ENCODE measurements at places on chromosomes 11 and 22.

DNA sequence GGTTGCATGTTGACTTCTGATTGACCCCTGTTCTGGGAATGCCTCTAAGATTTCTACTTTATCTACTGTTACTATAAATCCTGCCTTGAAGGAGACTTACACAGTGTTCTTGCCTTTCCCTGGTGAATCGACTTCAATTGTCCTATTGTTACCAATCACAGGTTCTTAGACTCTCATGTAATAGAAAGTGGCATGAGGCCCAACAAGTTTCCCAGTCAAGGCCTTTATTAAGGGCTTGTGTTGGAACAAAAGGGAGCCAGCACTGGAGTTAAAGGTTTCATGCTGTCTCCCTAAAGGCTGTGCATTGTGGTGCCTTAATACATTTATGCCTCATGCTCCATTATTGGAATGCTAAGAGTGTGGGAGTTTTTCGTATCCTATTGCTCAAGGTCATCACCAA lies 23.3 kb downstream of the MS4A2 start:
- no peak for DNase-seq

- DNase-seq: peak; percentile 59
Observed at GRCh38 chr22:20885557-20886323, 26.9 kb downstream of the SNAP29 start.

DNA sequence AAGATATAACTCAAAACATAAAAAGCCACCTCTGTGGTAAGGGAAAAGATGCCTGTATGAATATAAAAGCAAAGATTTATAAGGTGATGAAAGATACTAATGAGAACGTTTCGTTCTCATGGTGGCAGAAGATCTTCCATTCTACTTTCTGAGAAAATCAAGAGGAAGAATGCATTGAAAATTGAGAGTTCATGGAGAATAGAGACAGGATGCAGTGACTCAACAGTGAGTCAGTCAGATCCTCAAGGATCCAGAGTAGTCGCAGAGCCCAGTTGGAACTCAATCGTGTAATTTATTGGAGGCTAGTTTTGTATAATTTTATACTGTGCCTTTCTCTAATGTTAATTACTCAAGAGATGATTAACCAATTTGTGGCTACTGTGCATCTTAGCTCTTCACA lies 73.3 kb downstream of the ENTHD1 start:
- peak; percentile 93 for DNase-seq

DNA sequence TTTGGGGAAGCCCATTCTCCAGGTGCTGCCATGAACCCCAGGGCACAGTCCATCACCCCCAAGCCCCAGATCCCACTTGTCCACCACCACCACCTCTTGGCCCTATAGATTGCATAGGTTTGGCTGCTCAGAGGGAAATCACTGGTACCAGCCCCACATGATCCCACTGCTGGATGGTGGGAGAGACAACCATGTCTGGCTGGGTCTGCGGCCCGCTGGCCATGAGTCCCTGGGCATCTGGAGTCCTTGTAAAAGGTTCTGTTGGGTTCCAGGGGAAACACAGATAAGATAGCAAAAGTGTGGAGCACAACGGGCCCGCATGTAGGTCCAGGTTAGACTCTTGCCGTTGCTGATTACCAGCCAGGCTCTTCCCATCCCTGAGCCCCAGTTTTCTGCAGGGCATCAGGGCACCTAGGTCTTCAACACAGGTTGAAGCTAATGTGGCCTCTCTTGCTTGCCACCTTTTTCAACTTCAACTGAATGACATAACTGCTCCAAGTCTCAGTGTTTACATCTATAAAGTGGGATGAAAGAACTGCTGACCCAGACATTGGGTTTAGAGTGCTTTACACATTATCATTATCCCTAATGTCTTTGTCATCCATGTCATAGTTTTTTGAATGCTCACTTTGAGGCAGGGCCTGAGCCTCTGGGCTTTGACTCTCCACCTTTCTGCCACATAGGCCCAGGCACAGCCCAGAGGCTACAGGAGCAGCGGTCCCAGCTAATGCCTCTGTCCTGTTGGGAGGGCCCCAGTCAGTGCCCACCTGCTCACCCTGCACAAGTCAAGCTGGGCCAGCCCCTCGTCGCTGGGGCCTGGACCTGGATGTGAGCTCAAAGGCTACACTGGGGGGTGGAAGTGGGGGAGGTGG lies 1.0 kb upstream of the TANGO2 start:
- DNase-seq: no peak

DNA sequence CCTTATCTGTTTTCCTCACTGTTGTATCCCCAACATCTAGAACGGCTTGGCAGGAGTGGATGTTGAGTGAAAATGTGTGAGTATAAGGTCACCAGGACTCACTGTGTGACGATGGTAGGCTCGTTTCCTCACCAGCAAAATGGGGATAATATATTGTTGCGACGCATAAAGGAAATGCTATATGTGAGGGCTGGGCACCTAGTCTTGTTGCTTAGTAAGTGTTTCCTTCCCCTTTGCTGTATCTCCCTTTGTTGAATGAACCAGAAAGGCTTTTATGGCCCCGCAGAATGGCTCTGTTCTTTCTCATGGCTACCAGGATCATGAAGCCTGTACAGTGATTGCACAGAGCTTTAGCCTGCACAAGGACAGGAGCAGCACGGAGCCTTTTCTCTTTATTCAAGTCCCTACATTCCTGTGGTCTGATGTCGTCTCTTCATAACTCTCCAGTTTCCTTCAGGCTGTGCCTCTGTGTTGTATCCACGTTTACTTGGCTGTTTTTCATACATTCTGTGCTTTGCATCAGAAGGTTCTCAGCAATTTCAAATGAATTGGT lies 5.4 kb downstream of the TNRC6B start:
- DNase-seq: peak; percentile 90

GRCh38 chr22:44455151-44455962 lies 42.7 kb downstream of the RTL6 start:
- no peak for DNase-seq

GRCh38 chr11:68386331-68386978 lies 74.1 kb downstream of the LRP5 start:
- no peak for DNase-seq

DNA sequence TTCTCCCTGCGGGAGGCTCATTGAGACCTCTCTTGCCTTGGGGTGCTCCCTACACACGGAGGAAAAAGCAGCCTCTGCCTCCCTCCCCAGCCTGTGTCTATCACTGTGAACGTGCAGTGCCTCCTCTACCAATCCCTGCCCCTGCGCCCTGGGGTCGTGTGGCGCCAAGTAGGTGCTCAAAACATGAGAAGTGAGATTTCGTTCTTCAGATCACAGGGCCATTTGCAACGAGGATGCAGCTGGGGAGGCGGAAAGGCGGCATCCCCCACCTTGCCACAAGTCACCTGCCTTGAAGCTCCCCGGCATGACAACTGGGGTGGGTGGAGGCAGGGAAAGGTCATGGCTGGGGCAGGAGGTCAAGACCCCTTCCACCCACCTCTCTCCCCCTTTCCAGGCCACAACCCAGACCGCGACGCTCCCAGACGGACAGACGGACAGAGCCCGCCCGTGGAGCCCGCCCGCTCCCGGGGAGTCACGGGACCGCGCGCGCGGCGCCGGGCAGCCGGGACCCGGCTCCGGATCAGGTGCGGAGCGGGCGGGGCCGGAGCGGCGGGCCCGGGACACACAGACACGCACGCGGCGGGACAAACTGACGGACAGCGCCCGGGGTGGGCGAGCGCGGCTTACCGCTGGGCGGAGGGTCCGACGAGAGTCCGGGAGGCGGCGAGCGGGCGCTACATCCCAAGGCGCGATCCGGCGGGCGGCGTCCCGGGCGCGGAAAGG lies 485 bp downstream of the KCNJ4 start:
- no peak for DNase-seq

DNA sequence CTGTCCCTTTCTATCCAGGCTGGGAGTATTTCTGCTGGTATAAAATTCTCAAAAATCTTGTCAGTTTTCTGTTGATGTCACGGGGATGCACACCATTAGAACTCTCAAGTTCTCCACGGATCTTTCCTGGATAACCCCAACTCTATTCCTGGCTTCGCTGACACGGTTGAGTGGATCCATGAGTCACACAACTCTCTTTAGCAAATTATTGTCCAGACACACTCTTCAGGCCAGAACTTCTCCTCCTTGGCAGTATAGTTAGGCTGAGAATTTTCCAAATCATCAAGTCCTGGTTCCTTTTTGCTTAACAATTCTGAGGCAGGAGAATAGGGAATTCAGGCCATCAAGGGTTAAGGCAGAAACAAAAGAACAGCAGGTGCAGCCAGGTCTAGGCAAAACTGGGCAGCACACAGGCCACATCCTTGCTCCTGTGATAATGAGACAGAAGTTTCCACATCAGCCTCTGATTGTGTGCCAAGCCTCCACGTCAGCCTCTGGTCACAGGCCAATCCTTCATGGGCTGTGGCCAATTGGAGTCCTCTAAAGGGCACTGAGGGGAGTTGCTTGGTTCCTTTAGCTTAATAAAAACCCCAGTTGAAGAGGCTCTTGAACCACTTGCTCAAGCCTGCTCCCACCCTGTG lies 5.7 kb upstream of the ACAT1 start:
- peak; percentile 77 for DNase-seq

GRCh38 chr22:18108187-18108586 lies 2.4 kb upstream of the TUBA8 start:
- no peak for DNase-seq

DNA sequence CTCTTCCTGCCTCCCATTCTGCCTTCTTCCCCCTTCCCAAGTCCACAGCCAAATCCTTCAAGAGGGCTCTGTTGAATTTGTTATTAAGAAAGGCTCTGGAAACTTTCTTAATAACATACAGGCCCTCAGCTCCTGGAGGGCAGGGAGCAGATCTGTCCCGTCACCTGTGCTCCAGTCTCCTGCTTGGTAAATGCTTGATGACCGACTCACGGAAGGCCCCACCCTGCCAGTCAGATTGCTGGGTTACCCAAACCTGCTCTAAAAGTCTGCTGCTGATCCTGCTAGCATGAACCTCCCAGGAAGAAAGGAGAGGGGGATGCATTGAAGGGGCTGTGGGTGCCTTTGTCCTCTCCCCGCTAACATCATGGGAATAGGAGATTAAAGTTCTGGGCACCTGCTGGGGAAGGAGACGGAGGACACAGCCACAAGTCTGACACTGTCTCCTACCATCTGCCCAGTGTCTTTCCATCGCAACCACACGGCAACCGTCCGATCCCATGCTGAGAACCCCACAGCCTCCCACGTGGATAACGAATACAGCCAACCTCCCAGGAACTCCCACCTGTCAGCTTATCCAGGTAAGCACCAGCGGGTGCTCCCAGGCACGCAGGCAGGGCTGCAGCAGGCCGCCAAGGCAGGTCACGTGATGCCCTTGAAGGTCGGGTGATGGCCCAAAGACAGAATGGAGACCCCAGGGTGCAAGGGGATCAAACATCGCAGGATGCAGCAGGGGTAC lies 22.5 kb downstream of the CD5 start:
- no peak for DNase-seq

DNA sequence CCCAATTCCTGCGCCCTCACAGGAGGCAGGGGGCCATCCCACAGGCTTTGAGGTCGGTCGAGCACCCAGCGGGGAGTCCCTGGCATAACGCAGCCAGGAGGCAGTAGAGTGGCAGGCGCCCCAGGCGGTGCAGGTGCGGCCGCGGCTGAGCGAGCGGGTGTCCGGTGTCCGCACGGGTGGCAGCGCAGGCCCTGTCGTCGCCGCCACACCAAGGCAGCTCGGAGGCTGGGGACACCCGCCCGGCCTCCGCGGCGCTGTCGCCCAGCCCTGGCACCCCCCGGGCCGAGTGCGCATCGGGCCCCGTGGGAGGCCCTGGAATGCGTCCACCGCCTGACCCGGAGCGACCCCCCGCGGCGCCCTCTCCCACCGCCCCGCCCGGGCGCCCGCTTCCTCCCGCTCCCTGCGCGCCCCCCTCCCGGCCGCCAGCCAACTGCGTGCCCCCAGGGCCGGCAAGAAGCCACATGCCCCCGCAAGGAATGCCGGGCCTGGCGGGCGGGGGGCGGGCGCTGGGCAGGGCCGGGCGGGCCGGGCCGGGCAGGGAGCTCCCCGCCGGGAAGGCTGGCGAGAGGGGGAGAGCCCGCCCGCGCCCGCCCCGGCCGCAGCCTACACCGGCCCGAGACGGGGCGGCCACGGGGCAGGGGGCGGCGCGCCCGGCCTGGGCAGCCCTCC lies 33.9 kb downstream of the PRDM11 start:
- DNase-seq: peak; percentile 50

- DNase-seq: no peak
Observed at GRCh38 chr11:66541892-66542291, 4.0 kb downstream of the ZDHHC24 start.

GRCh38 chr11:5600374-5600851 lies 4.0 kb downstream of the TRIM6 start:
- DNase-seq: peak; percentile 78

- no peak for DNase-seq
Observed at GRCh38 chr22:34943830-34944229, 122.1 kb upstream of the ISX start.

DNA sequence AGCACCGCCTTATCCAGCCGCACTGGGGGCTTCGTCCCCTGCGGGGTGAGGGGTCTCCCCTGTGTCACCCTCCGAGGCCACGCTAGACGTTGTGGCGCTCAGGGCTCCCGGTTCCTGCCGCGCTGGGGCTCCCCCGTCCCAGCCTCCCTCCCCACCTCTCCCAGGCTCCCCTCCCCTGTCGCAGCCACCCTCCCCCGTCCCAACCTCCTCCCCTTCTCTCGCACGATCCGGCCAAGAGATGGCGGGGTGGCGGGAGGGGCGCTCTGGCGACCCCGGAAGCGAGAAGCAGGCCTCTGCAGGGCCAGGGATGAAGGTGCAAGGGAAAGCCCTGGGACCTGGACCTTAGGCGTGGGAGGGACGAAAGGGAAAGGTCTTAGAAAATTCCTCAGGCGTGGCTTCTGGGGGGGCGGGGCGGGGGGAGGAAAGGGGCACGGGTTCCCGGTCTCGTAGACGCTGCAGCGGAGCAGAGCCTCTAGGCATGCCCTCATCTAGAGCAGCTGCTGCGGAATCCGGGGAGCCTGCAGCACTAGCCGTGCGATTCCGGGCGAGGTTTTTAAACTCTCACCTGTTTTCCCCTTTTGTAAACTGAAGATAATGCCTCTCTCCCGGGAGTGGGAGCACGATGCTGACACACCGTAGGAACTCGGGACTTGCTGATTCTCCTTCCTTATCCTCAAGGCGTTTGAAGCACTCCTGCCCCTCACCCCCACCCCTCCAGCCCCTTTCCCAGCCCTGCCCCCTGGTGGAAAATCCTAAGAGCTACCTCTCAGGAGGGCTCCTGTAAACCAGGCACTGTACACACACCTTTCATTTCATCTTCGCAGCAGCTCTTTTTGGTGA lies 14.4 kb downstream of the KCNJ5 start:
- peak; percentile 36 for DNase-seq

DNA sequence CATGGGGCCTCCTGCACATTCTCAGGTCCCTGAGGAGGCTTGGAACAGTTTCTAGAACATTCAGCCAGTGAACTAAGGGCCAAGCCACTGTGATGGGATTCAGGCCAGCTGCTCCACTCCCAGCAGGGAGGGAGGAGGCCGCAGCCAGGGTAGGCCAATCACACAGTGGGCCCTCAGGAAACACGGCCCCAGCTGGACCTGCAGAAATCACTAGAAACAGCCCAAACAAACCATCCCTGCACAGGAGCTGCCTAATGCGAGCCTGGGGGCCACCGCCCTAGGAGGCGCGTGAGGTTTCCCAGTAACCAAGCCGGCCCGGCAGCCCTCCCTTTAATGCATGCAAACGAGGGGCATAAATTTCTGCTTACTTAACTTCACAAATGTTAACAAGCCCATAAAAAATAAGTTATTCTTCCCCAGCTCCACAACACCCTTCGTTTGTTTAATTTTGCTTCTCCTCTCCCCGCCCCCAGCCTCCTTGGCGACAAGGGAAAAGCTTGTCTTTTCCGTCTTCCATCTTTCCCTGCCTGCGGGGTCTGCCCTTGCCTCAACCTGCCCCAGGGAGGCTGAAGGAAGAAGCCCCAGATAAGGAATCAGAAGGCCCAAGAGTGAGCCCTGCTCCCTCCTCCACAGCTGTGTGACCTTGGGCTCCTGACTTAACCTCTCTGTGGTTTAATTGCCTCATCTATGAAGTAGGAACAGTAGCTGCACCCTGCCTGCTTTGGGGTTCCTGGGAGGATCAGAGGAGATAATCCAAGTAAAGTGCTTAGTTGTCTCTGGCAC lies 25.7 kb downstream of the ELFN2 start:
- no peak for DNase-seq
